Activated naive CD8-positive, alpha-beta T cell treated with anti-CD3 and anti-CD28 coated beads for 36 hours (primary cell): ENCODE measurements at places on chromosomes 7 and 10. TPM values are rescaled to one million over a fixed set of nuclear protein-coding genes. Genes with fewer than 3 reads are reported as not detected.

DNA sequence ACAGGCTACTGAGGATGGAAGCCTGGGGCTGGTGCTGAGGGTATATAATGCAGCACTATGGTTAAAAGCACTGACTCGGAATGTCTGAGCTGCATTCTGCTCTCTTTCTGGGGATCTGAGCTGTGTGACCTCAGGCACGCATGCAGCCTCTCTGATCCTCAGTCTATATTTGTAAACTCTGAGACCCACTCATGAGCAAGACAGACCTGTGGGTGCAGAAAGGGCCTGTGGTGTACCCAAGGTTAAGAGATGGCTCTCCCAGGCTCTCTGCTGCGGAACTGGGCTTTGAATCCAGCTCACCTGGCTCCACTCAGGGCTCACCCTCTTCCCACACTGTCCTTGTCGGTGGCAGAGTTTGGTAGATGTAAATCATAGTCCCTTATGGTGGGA is 89.9 kb downstream of the CHST15 start:
- no peak for DNase-seq
- no peaks in the 10 kb centered on the region for H3K36me3 ChIP-seq
- no peaks in the 10 kb centered on the region for H3K27me3 ChIP-seq
- no peak overlapping the region for H3K27ac ChIP-seq
- no peak overlapping the region for H3K4me3 ChIP-seq

GRCh38 chr10:31209478-31209877 is 109.5 kb upstream of the ZEB1 start:
- no peaks in the 10 kb centered on the region for H3K27me3 ChIP-seq
- H3K4me3 ChIP-seq = no peak overlapping the region
- no peak for DNase-seq
- H3K36me3 ChIP-seq = no peaks in the 10 kb centered on the region

Gene GIMAP6
- 34.2 TPM for total RNA-seq

Gene BTAF1
- 58.6 TPM for total RNA-seq

DNA sequence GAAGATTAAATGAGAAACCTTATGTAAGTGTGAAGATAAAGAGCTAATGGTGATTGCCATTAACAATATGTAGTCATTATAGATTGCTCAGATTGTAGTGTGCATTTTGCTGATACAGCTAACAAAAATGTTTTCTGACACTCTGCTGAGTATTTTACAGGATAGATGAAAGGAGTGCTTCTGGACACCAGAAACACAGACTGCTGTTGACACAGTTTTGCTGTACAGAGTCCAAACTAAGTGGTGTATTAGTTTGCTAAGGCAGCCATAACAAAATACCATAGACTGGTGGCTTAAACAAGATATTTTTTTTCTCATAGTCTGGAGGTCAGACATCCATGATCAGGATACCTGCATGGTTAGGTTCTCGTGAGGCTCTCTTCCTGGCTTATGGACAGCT is 2.2 kb downstream of the SMC3 start:
- peak overlapping the region; percentile 95 for H3K4me3 ChIP-seq
- no peak overlapping the region for H3K27ac ChIP-seq
- H3K27me3 ChIP-seq = no peaks in the 10 kb centered on the region
- H3K4me1 ChIP-seq = peaks cover 49% of the 10 kb centered on the region
